ENCODE measurements at places on chromosomes 11 and 22.

GRCh38 chr22:42943981-42944380 is 71.0 kb downstream of the PACSIN2 start:
- no peak for DNase-seq

GRCh38 chr22:41334215-41334614 is 32.9 kb downstream of the ZC3H7B start:
- DNase-seq, result no peak

DNA sequence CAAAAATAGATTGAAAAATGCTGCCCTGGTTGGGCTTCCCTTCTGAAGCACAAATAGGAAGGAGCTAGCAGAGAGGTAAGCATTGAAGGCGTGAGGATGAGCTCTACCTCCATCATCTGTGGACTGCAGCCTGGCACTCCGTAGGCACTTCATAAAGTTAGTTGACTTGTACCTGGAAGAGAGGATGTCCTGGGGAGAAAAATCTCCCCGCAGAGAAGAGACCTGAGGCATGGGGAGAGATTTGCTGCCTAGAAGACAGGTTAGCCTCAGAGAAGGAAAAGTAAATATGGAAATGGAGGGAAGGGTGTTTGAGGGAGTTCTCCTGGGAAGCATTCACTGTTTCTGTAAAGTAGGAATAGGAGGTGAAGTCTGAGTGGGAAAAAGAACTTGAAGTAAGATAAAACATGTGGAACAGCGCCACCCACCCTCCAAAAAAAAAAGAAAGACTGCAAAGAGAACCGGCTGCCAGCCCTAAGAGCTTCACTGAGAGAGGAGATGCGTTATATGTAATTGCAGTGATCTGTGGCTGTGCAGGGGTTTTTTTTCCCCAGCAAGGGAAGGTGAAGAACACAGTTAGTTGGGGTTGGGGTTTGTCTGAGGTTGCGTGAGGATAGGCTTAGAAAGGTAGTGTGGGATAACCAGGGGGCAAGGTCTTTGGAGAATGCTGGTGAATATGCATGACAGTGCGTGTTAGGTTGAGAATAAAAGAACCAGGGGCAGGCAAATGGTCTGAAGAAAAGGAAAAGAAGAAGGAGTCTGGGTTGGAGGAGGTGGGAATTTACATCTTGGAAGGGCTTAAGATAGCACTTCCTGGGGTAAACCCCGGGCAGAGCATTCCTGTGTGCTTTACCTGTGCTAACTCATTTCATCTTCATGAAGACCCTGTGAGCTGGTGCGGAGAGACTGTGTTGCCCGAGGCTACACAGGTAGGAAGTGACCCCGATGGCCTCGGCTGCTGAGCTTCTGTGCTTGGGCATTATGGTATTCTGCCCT is 16.0 kb downstream of the TNRC6B start:
- no peak for DNase-seq

DNA sequence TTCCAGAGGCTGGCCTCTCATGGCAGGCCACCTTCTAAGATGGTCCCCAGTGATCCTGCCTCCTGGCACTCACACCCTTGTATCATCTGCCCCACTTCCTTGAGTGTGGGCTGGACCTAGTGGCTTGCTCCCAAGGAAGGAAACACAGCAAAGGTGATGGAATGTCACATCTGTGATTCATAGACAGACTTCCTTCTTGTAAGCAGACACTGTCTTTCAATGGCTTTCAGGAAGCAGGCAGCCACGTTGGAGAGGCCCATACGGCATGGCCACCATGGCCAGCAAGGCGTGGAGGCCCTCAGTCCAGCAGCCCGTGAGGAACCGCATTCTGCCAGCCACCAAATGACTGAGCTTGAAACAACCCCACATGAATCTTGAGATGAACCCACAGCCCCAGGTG is 11.3 kb downstream of the LMO1 start:
- no peak for DNase-seq

Measured in upper lobe of left lung (tissue), 6 donors.